Aorta (tissue), 5 donors: ENCODE measurements at places on chromosomes 6 and 20. TPM values are rescaled to one million over a fixed set of nuclear protein-coding genes. Genes with fewer than 3 reads are reported as not detected.

DNA sequence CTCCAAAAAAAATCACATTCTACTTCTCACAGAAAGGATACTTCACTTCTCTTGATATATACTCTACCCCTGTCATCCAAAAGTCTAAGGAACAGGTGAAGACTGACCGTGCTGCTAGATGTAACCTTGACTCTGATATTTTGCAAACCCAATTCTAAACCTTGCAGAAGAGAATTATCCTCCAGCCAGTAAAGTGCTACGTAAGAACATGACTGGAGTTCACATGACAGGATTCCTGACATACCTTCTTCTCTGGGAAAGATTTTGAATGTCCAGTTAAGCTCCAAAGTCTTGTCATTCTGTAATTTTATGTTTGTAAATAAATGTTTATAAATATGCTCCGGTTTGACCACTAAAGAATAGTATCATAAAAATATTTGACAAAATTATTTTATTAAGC is 35.8 kb downstream of the BTBD9 start:
- no peak for DNase-seq

DNA sequence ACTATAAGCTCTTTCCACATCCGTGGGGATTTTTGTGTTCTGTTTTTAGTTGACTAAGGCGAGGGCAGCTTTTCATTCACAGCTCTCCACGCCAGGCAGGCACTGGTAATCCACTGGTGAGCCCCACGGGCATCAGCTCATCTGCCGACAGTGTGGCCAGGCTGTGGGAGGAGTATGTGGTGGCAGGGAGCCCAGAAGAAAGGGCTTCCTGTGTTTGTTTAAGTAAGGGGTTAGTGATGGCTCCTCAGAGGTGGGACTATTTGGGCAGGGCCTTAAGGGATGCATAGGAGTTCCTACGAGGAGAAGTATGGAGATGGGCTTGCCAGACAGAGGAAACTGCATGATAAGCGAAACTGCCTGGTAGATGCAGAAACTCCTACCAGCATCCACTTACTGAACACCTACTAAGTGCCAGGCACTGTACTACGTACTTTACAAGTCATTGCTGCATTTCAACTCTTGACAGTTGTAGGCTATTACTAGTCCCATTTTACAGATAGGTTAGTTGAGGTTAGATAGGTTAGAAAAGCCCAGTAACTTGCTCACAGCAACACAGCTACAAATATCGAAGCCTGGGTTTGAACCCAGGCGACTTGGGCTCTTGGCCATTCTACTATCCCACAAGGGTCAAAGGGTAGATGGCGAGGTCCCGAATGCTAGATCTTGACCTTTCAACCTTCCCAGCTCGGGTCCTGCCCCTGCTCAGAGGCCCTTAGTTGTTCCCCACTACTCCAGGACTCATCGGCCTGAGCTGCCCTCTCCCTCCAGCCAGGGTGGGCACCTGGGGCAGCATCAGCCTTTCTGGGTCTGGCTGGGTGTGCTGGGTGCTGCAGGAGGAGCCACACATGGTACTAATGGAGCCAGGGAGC is 55.1 kb downstream of the CEBPB start:
- no peak for DNase-seq

DNA sequence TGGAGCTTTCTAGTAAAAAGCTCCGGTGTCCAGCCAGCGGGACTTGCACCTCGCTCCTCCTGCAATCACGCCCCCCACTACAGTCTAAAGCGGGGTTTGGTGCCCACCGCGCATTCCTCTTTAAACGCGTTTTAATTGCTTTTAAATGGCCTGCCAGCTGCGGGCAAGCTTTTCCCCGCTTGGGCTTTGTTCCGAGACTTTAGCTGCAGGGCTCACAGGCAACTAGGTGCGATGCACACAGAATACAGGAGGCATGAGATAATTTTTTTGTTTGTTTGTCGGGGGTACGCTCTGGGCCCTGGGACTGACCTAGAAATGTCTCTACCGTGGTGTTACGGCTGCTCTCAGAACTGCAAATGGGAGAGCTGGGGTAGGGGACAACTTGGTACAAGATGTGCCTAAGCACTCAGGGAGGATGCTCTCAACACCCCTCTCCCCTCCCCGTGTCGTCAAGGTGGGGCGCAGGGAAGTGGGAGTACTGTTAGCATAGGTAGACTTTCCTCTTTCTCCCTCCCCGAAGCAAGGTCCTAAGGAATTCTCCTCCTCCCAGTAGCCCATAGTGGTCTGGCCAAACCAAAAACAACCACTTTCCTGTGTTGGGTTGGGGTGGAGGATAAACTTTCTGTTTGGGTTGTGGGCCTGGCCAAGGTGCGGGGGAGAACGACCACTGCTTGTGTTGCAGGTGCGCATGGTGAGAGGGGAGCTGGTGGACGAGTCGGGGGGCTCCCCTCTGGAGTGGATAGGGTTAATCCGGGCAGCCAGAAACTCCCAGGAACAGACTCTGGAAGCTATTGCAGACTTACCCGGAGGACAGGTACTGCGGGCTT is 1.6 kb downstream of the PRDM13 start:
- DNase-seq, result no peak

GRCh38 chr20:25389401-25389857 is 1.2 kb downstream of the ABHD12 start:
- no peak for DNase-seq

DNA sequence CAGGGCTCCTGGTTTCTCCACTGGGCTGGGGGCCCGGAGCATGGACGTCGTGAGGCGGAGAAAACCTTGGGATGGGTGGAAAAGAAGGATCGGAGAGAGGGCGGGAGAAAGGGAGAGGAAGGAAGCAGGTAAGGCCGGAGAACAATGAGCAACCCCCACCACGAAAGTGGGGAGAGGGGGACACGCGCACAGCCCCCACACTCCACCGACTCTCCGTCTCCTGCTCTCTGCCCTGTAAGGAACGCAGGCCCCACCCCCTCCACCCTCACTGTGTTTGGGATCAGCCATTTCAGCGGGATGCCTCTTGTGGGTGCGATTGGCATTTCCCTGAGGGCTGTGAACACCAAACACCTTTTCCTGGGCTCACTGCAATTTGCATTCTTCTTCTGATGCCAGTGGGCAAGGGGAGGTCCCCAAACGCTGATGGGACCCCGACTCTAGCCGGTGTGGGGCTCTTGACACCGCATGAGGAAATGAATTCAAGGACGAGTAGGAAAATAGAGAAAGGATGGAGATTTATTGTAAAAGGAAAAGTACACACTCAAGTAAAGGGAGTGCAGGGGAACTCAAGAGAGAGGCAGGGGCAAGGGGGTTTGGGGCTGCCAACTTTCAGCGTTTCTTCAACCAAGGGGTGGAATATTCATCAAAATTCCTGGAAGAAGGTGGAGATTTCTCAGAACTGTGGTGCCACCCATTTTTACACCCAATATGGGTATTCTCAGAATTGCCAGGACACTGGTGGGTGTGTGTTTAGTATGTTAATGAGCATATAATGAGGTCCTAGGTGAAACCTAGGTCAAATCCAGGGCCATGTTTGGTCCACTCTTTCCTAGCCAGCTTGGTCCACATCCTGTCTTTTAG is 13.1 kb upstream of the RAET1L start:
- DNase-seq, result no peak

- DNase-seq, result no peak
These were observed 460.3 kb downstream of the EPM2A start for GRCh38 chr6:145275019-145275418.

DNA sequence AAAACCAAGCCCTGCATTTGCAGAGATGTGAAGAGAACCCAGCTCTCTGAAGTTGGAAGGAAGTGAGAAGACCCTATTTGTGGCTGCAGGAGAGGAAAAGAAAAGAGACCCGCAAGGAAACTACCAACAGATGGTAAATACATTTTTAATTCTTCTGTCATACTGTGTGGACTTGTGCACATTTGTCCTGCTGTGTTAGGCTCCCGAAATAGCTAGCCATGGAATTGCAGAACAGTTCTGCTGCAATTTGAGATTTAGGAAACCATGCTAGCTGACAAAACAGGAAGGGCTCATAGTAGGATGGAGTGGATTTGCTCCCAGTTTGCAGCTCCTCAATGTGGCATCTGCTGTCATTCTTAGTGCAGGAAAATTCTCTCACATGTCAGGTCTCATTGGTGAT is 12.1 kb upstream of the ATXN1 start:
- DNase-seq, result no peak

DNA sequence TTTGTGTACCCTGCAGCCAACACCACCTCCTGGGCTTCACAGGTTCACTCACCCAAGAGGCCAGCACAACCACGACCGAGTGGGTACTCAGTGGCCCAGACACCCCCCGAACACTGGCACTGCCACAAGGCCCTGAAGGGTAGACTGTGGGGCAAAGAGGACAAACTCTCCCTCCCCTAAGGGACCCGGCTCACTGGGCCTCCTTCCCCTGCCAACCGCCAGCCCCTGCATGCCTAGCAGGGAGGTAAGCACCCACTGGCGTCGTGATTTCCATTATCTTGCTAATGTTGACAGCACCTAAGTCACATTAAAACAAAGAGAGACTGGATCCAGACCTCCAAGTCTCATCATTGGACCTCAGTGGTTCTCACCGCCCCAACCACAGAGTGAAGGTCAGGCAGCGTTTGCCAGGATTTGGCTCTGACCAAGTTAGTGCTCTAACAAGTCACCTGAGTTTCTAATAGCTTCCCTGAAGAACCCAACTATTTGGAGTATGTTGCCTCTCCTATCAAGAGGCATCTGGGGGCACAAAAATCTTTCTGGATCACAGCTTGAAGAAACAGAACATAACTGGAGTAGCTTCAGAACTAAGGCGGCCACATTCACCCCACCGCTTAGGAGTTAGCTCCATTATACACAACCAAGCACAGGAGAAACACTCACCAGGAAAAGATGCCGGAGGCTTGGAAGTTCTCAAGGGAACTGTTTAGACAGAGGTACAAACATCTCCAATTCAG is 14.0 kb upstream of the APMAP start:
- no peak for DNase-seq

DNA sequence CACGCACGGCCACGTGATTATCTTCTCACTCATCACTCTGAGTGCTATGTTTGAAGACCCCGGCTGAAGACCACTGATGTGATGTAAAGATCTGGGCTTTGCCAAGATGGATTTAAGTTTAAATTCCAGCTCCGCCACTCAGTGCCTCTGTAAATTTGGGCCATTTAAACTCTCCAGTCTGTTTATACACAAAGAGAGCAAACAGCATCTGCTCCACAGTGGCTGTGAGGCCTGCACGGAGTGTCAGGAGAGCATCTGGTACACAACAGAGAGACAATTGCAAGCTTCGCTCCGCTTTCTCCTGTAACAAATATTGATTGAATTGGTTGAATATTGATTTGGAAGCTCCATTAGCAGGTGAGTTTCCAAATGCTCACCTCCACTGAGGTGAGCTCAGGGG is 80.5 kb upstream of the FRMD1 start:
- DNase-seq, result no peak

DNA sequence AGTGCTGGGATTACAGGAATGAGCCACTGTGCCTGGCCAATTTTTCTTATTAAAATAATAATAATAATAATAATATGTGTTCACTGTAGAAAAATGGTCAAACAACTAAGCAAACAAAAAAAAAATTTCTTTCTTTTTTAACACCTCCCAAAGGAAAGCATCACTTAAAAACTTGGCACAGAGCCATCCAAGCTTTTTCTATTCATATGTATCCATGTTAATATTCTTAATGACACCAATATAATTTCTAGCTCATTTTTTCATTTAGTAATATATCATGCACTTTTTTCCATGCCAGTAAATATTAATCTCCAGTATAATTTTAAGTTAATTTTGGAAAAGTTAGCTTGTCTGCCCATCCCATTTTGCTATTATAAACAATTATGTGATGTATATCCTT is 101.8 kb downstream of the MBOAT1 start:
- no peak for DNase-seq

GRCh38 chr20:51750037-51750769 is 18.0 kb downstream of the ATP9A start:
- DNase-seq, result peak; percentile 89

DNA sequence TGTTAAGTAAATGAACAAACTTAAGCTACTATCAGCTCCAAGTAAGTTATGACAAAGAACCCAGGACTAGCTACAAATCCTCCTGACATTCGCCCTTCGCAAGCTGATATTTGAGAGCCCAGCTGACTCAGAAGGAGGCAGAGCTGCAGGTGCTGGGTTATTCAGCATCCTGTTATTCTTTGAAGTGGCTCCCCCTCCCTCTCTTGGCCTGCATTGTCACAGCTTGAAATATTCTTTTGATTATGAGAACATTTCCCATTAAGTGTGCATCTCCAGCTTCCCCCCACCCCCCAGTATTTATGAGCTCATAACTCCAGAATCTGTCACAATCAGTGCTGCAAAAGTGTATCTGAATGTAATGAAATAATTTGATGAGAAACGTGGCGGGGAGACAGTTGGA is 78.8 kb upstream of the RALY start:
- DNase-seq, result no peak

- no peak for DNase-seq
These were observed 574.2 kb downstream of the KHDRBS2 start for GRCh38 chr6:61711849-61712248.

DNA sequence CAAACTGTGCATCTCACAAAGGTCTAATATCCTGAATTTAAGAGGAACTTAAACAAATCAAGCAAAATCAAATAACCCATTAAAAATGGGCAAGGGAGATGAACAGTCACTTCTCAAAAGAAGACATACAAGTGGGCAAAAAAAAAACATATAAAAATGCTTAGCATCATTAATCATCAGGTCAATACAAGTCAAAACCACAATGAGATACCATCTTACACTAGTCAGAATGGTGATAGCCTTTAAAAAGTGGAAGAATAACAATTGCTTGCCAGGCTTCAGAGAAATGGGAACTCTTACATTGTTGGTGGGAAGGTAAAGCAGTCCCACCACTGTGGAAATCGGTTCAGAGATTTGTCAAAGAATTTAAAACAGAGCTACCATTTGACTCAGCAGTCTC is 646.7 kb upstream of the PTCHD4 start:
- DNase-seq, result no peak

DNA sequence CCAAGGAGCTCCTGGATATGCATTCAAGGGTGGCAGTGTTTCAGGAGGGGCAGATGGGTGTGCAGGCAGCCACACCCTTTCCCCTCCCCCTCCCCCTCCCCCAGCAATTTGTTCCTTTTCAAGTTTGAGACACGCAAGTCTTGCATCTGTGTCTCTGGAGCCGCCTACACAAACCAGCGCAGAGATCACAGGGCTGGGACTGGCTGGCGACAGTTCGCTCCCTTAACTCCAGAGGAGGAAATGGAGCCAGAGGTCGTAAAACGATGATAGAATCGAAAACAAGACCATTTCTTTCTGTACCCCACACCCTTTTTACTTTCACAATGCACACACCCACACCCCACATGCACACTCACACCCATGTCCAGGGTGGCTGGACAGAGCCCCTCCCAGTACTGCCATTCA is 163.1 kb downstream of the LY86 start:
- DNase-seq, result no peak

GRCh38 chr20:31990641-31991338 is 19.4 kb upstream of the CCM2L start:
- no peak for DNase-seq

Gene C6orf89
- 59.7 TPM for total RNA-seq

Gene JPH2
- 63.3 TPM for total RNA-seq

Gene SEMG1
- total RNA-seq, result not detected

Gene ZNFX1
- 59.4 TPM for total RNA-seq

Gene F13A1
- 421 TPM for total RNA-seq

Gene MAFB
- total RNA-seq, result 66.3 TPM

Gene TSHZ2
- total RNA-seq, result 24.9 TPM

Gene SIRPD
- total RNA-seq, result 0.30 TPM

Gene TTK
- total RNA-seq, result 0.45 TPM

Gene LPIN3
- total RNA-seq, result 22.6 TPM

Gene OR2B6
- not detected for total RNA-seq

Gene COL11A2
- 1.6 TPM for total RNA-seq

Gene BPI
- total RNA-seq, result 0.19 TPM
